ENCODE measurements at places on chromosomes 6 and 20.

GRCh38 chr6:142008781-142009180, 123.9 kb upstream of the GJE1 start:
- no peak for DNase-seq

GRCh38 chr20:40938020-40938419, 90.6 kb upstream of the TOP1 start:
- DNase-seq = peak; percentile 75

- DNase-seq = no peak
Measured at GRCh38 chr6:88013554-88013953, 34.1 kb upstream of the SPACA1 start.

DNA sequence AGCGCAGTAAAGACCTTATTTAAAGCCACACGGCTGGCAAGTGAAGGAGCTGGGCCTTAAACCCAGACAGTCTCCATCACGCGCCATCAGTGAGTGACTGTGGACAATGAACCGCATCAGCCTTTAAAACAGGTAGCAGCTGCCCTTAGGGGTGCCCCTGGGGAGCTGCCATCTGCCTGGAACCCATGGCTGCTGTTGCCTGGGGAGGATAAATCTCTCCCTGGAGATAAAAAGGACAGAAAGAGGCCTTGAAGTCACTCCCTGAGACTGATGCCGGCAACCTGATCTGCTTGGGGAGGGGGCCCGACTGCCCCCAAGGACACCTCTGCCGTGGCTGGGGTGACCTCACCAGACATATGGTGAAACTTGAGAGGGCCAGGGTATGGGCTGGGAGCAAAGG, 73.5 kb downstream of the PREX1 start:
- DNase-seq = no peak

- DNase-seq = no peak
Measured at GRCh38 chr6:157707576-157707975, 115.5 kb upstream of the SNX9 start.

- no peak for DNase-seq
Measured at GRCh38 chr20:64233725-64234124, 21.8 kb upstream of the PCMTD2 start.

- no peak for DNase-seq
Measured at GRCh38 chr20:38760978-38761377, 12.7 kb downstream of the ACTR5 start.

DNA sequence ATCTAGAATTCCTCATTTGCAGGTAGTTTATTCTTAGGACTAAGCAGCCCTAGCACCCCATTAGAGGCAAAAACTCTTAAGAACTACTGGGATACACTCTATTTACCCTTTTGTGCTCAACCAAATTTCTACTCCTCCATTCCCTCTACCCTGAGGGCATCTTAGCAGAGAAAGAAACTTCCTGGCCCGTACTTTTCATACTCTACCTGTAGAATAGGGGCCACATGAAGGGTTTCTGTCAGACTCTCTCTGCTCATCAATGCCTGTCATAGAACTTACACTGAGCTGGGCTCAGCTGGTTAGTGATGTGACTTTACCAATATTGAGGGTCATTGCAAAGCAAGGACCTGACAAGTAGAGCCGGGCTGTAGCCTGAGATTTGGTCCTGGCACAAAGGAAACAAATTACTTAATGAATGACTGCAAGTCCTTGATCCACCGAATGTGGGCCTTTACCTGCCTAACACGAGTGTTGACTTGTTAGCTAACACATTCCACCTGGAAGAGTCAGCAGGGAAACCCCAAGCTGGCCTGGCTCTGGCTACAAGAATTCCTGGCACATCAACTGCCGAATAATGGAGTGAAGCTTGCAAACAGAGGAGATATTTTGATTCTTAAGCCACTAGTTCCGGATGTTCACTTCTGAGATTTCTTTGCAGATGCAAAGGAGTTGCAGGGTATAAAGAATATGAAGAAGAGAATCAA, 280.5 kb upstream of the JAG1 start:
- DNase-seq = no peak

DNA sequence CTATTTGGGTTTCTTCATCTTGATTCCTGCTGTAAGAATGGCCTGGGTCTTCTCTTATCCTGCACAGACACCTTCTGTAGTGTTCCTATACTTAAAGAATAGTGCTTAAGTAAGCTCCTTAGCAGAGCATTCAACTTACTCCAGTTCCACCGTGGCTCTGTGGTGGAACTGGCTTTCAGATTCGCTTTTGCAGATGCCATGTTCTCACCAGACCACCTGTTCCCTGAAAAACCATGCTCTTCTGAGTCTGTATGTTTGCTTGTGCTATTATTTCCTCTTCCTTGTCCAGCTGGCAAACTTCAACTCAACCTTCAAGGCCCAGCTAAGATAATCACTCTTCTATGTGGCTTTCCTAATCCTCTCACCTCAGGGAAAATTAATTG, 4.9 kb downstream of the ELMO2 start:
- no peak for DNase-seq

DNA sequence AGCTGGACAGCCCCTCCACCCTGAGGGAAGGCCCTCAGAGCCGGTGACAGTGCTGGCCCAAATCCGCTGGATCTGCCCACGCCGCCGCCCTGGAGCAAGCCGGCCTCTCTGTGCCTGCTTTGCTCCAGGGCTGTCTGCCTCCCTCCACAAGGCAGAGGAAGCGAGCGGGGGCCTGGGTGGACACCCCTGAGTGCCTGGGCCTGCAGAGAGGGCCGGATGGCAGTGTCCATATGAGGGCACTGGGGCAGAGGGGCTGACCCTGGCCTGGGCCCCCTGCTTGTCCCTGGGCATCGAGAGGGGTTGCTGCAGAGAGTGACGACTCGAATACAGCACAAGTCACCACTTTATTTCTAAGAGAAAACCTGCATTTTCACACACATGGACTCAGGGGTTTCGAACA, 348.6 kb downstream of the ZFAND3 start:
- no peak for DNase-seq

DNA sequence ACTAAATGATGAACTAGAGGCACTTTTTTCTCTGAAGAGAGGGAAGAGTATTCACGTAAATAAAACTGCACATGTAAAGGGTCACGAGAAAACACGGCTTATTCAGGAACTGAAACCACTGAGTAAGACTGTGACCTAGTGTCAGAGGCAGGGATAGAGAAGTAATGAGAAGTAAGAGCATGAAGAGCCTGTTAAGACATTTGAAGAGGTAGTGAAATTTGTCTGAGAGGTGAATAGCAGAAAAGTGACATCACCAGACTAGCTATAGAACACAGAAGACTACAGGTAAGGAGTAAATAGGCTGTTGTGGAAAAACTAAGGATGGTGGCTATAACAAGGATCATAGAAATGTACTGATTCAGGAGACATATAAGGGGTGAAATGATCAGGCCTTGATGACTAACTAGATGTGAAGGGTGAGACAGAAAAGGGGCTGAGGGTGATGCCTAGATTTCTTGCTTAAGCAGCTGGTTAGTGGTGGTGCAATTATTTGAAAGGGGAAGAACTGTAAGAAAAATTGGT, 76.8 kb downstream of the REV3L start:
- DNase-seq = no peak

DNA sequence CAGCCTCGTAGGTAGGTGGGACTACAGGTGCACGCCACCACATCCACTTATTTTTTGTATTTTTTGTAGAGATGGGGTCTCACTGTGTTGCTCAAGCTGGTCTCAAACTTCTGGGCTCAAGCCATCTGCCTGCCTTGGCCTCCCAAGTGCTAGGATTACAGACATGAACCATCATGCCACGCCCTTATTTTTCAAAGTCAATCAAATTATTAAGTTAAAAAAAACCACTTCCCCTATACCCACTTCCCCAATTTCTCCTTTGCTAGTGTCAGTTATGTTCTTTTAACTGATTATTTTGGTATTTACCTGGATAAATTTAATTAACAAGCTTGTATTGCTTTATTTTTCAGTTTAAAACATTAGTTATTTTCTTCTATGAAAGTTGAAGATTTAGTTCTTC, 49.6 kb downstream of the RIOK1 start:
- no peak for DNase-seq

DNA sequence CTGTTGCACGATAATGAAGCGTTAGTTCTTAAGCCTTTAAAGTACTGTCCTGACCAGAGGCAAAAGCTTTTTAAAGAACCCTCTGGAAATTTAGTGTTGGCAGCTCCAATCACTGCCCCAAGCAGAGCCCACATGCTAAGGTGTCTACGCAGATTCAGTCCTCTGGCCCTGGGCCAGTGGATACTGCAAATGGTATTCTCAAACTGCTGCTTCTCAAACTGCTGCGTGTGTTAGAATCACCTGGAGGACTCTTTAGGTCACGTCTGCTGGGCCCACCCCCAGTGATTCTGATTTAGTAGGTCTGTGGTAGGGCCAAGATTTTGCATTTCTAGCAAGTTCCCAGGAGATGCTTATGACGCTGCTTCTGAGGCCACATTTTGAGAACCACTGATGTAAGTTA, 96.0 kb upstream of the CCDC28A start:
- no peak for DNase-seq

- no peak for DNase-seq
Measured at GRCh38 chr20:5557123-5557522, 193.1 kb upstream of the SHLD1 start.

GRCh38 chr20:11982289-11982954, 64.7 kb downstream of the BTBD3 start:
- no peak for DNase-seq

DNA sequence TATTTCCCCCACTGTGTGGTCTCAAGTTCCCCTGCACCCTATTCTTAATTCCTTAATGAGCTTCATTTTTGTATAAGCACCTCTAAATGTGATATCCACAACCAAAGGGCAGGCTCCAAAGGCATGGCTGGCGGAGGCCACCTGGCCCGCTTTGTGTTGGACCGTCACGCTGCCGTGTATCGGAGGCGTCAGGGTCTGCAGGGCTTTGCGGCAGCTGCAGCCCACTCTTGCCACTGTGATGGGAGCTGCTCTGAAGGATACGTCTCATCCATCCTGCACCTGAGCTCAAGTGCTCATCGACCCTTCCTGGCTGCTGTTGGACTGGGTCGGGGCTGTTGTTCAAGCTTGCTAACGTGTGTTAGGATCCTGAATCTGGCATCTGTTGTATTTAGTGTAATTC, 177.6 kb downstream of the ARID1B start:
- DNase-seq = no peak

Measured in esophagus muscularis mucosa (tissue), 4 donors.